Omental fat pad (tissue), 4 donors: ENCODE measurements at places on chromosomes 7 and 10.

DNA sequence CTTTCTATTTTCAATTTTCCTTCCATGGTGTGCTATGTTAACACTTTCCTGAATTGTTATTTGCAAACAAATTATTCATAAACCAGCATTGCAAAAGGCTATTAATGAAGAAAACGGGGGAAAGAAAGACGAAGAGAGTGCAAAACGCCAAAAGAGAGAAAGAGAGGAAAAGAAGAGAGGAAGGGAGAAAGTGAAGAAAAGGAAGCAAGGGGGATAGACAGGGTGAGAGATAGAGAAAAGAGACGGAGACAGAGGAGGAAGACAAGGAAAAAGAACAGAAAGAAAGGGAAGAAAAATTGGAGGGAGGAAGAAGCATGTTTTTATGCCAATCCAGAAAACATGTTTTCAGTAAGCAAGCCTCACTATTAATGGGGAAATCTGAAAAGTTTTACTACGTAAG is 310.6 kb downstream of the TFEC start:
- no peak for DNase-seq

GRCh38 chr10:86707505-86707904 is 39.2 kb downstream of the LDB3 start:
- DNase-seq, result no peak

DNA sequence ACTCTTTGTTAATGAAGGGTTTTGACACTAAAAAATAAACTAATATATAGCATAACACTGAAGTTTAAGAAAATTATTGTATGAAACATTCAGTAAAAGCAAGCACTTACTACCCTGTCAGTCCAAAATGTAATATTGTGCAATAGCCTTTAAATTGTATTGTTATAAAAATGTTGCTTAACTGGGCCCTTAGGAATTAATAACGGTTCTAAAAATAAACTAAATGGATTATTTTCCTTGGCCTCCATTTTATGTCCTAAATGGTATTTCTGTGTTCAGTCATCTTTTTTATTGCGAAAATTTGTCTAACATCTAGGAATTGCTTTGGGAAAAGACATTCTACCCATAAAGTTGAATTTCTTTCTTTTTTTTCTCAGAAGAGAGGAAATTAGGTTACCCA is 49.0 kb upstream of the ABI1 start:
- no peak for DNase-seq

- no peak for DNase-seq
These were observed 126.5 kb downstream of the ICA1 start for GRCh38 chr7:8135417-8135816.

DNA sequence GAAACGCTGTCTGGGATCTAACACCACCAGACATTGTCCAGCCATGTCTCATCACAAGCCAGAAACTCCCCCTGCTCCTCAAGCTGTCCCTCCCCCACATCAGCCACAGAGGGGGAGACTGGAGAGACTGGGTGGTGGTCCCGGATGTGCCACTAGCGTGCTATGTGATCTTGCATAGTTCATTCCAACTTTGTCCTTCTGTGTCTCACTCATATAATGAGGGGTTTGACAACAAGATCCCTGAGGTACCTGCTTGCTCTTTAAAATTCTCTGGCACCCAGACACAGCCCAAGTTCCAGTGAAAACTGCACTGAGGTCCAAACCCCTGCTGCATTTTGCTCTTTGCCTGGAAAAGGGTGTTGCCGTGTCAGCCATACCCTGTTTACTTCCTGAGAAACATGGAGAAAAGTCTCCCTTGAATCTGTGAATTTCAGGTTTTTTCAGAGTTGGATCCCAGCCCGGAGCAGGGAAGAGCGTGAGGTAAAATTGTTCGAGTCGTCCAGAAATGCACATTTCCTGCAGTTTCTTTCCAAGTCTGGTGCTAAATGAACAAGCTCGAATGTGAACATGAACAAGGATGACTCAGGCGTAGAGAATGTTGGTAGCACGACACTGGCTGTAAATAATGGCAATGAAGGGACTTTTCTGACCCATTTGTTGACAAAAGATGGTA is 156.6 kb downstream of the CCDC3 start:
- no peak for DNase-seq

DNA sequence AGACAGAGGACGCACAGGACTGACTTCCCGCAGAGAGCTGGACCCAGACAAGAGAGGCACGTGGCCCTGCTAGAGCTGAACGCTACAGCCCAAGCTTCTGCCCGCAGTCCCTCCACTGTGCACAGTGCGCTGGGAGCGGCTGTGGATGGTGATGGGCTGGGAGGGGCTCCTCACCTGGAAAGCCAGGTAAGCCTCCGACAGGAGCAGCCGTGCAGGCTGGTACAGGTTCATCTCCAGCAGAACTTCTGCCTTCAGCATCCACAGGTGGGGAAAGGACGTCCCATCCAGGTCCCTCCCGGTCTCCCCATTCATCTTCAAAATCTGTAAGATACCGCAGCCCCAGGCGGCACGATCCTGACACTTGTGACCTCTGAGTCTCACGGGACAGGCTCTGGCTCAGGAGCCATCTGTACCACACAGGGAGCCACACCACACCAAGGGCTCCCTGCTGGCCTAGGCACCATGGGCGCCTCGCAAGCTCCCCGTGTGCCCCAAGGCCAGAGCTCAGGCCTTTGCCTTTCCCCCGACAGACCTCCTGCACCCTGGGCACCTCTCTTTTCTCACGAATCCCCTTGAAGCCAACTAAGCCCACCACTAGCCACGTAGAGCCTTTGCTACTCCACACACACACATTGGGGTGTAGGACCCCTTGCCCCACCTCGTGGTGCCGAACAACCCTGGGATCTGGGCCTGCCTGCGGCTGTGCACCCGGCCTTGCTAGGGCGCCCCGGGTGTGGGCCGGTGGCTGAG is 76.3 kb downstream of the CFAP46 start:
- DNase-seq, result no peak

DNA sequence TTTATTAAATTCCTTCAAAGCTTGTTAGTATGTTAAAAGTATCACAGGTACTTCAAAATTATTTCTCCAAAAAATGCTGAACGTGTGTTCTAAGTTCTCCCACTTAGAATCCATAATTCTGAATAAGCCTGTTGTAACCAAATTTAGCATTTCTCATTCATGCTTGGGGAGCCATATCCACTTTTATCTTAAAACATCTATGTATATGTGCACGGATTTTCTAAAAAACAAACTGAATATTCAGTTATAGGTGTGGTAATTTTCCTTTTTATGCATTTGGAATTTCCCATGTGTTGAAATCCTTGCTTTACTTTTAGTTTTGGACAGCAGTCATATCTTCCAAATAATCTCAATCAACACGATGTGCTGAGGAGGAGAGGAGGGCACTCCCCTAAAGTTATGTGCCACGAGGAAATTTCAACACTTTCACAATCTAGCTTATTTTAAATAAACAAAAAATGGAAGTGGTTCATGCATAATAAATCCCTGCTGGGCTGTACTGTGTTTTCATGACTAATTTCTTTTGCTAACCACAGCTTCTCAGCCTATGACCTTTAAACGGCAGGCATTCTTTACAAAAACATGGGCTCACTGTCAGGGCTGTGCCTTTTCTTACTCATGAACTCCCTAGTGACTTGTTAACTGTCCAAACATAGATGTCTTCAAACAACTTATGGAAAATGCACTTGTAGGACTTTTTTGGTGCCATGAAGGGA is 380.3 kb upstream of the SEMA3C start:
- DNase-seq, result no peak

DNA sequence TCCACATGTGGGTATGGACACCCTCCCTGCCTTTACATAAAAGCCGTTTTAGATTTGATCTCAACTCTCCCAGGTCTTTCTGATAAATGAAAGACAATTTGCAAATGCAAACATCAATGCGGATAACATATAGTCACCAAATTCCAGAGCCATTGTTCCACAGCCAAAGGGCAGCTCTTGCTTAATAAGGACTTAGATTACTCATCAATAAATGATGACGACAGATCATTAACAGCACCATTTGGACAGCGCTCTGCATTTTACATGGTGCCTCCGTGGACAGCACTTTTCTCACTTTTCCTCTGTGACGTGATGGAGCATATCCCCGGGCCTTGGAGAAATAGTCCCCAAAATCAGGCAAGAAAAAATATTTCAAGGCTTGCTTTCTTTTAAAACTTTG is 370.3 kb upstream of the CELF2 start:
- no peak for DNase-seq

GRCh38 chr7:24597014-24597413 is 23.8 kb downstream of the PALS2 start:
- DNase-seq, result no peak

DNA sequence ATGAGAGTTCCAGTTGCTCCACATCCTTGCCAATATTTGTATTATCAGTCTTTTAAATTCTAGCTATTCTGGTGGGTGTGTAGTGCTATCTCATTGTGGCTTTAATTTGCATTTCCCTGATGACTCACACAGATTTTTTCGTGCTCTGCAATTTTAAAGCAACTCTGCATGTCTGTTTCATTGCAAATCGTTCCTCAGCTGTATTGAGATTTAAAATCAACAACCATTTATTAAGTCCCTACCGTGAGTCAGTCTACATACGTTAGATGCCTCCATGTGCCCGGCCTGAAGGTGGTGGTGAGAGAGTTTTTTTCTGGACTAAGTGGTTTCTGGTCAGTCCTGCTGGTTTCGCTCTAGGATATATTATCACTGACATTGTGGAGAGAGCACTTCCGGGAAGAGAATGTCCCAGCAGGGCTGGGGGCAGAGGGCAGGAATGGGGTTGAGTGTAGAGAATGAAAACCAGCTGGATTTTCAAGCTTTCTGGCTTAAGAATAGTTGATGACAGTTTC is 8.4 kb upstream of the HYCC1 start:
- no peak for DNase-seq

DNA sequence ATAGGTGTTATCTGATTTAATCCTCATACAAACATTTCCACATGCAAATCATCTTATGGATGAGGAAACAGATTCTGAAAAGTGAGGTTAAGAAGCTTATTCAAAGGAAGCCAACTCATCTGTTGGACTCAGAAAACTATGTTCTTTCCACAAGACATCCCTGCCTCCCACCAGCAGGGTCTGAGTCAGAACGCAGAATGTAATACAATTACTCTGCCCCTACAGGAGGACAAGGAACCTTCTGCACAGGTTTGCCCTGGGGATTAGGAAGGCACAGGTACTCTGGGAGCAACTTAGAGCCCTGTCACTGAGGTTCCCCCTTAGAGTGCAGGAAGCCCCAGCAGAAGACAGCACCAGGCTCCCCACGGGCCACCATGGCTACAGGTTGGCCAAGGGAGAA is 255.7 kb downstream of the TNS3 start:
- DNase-seq, result no peak

DNA sequence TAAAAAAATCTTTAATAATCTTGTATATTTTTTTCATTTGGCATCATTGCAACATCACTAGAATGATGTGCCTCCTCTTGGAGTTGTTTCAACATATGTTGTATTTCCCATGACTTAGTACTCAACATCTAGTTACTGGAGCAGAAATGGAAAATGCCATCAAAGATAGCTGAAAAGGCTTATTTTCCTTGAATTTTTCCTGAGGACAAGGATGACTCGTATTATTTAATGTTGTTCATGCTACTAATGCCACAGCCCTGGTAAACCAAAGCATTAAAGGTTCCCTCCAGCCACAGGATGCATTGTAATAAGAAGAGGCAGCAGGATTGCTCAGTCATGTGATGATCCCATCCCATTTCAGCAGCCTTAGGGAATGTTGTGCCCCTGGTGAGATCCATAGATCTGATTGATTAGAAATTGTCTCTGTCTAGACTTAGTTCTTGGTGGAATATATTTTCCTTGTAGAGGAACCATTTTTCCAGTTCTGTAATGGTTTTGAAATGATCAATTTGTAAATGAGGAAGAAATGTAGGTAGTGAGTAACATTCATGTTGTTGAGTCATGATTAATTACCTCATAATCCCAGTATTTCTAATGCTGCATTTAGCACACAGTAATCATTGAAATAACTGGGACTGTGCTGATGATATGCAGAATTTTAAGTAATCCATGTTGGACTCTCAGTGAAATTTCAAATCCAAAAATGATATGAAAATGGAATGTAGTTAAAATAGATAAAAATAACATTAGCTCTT is 91.3 kb upstream of the SMIM30 start:
- no peak for DNase-seq

DNA sequence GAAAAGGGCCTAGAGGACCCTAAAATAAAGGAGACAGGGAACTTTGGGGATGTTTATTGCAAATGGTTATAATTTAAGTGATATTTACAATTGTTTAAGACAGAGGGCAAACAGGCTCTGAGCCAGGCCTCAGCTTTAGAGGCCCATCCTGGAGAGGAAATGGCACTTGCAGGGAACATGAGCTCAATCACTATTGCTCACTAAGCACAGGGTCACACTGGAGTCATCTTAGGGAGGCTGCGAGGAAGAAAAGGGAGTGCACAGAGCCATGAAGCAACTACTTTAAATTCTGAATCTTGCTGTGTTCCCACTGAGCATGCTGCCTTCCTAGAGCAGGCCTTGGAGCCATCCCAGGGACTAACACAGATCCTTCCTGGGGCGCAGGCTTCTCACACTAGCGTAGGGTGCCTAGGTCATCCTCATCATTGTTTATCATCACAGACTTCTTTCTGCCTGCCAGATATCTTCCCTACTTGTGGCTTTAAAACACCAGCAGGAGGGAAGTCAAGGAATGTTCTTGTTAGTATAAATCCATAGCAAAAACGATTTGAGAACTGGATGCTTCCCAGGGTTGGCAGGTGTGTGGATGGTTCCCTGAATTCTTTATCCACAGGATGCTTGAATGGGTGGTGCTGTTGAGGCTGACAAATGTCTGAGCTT is 12.7 kb upstream of the DNAJB12 start:
- no peak for DNase-seq

GRCh38 chr7:5425507-5426225 is 2.0 kb upstream of the TNRC18 start:
- DNase-seq, result no peak

DNA sequence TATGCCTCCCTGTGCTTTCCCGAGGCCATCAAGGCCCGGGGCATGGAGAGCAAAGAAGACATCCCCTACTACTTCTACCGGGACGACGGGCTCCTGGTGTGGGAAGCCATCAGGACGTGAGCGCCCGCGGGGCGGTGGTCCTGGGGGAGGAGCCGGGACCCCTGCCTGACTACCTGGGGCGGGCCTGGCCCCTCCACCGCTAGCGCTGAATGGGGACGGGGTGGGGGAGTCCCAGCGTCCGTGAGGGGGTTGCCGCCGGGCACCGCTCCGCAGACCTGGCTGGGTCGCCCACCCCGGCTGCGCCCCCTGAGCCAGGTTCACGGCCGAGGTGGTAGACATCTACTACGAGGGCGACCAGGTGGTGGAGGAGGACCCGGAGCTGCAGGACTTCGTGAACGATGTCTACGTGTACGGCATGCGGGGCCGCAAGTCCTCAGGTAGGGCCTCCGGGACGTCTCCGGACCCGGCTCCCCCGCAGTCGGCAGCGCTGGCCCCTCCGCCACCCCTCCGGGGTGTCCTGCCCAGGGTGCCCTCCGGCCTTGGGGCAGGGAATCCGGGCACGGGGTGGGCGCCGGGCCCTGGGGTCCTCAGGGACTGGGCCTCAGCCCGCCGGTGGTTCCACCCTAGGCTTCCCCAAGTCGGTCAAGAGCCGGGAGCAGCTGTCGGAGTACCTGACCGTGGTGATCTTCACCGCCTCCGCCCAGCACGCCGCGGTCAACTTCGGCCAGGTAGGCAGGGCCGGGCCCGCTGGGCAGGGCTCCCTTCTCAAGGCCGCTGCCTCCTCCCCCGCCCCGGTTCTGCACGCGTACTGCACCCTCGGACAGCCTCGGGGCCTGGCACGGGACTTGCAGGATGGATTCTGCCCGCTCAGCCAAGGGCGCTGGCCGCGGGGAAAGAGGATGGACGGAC is 69.3 kb downstream of the ALOX5 start:
- no peak for DNase-seq

- no peak for DNase-seq
These were observed 251.1 kb upstream of the NFE2L3 start for GRCh38 chr7:25900877-25901276.

GRCh38 chr7:81574723-81575326 is 195.0 kb downstream of the HGF start:
- no peak for DNase-seq
